ENCODE measurements at places on chromosomes 7 and 10.

DNA sequence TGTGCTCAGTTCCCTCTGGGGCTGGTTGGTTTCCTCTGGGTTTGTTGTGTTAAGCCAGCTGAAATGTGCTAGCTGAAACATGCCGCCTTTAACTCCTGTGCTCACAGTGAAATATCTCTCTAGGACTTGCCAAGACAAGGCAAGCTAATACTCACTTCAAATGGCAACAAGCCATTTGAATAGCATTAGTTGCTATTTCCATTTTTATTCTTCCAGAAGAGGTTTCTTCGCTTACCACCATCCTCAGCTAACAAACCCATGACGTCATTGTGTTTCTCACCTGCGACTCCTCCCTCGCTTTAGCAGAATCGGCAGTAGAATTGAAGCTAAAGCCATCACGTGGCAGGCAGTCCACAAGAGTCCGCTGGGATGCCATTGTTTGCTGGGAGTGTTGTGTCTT, 61.3 kb downstream of the ZNF22 start:
- no peak for DNase-seq

- DNase-seq, result no peak
These were observed 189.5 kb downstream of the ANKRD30A start for GRCh38 chr10:37314862-37315261.

- no peak for DNase-seq
These were observed 20.5 kb upstream of the RASGEF1A start for GRCh38 chr10:43287056-43288007.

DNA sequence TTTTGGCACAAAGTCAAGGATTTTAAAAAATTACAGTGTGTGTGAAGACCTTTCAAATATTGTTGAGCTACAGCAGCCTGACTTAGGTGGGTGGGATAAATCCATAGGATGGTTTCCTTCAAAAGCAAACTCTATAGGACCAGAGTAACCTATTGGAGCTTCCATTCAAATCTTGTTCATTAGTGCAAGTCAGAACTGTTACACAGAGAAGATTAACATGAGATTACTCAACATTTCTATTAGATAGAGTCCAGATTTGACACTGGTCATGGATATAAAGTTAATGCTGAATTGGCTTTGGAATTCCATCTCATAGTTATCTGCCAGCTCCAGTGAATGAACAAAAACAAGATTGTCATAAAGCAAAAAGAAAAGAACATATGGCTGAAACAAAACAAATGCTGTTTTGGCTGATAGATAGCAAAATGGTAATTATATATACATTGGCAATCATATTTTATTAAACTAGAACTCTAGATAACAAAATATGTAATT, 129.6 kb upstream of the SEMA3A start:
- no peak for DNase-seq

- DNase-seq, result no peak
These were observed 35.7 kb downstream of the STAMBPL1 start for GRCh38 chr10:88915781-88916180.

- no peak for DNase-seq
These were observed 131.0 kb upstream of the ZNF804B start for GRCh38 chr7:88628363-88629085.

DNA sequence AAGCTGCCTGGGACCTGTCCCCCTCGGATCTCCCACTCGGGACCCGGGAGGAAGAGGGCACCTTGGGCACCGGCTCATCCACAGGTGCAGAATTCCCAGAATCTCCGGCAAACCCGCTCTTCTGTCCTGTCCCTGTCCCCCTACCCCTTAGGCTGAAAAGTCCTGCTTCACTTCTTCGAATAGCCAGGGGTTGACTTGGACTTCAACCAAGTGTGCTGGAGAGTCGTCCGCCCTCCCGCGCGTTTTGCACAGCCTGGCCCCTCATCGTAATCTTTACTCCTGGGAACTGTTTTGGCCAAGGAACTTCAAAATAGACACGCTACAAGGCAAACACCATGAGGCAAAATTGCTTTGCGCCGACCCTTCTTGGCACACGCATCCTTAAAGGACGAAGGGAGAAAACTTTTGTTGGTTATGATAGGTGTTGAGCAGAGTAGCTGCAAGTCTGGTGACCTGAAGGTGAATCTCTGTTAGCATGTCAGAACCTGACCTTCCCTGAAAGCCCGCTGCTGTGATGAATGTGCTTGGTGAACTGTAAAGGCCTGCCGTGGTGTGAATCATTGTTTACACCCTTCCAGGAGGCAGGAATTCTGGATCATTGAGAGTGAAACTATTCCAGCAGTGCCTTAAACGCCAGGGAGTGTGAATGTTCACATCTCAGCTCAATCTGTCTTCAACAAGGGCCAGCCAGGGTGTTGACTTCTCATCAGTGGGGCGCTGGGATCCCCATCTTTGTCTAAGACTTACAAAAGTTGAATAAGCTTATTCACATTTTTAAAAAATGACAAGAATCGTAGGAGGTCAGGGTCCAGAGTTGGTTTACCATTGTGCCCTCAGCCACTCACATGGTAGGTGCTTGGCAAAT, 589 bp upstream of the RAPGEF5 start:
- peak; percentile 7 for DNase-seq

GRCh38 chr7:19470031-19470430, 238.8 kb downstream of the POLR1F start:
- DNase-seq, result no peak

- no peak for DNase-seq
These were observed 3.7 kb upstream of the GDF10 start for GRCh38 chr10:47296156-47296894.

GRCh38 chr10:93951905-93952304, 41.8 kb upstream of the PLCE1 start:
- no peak for DNase-seq

DNA sequence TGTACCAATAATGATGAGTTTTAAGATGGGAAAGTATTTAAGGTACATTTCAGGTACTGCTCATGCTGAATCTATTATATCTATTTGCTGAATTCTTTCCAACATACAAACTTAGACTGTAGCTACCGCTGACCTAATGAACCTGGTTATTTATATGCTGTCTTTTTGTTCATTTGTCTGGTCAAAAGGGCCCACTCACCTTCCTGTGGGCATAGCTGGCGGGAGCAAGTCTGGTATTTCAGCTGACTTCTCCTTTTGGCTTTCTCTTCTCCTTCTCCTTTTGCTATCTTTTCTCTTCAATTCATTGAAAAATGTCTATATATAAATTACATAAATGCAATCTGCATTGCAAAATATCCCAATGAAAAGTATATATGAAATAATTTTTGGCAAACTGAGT, 9.5 kb downstream of the PLXDC2 start:
- no peak for DNase-seq

GRCh38 chr7:67821116-67821515, 824.5 kb downstream of the TYW1 start:
- DNase-seq, result peak; percentile 50

DNA sequence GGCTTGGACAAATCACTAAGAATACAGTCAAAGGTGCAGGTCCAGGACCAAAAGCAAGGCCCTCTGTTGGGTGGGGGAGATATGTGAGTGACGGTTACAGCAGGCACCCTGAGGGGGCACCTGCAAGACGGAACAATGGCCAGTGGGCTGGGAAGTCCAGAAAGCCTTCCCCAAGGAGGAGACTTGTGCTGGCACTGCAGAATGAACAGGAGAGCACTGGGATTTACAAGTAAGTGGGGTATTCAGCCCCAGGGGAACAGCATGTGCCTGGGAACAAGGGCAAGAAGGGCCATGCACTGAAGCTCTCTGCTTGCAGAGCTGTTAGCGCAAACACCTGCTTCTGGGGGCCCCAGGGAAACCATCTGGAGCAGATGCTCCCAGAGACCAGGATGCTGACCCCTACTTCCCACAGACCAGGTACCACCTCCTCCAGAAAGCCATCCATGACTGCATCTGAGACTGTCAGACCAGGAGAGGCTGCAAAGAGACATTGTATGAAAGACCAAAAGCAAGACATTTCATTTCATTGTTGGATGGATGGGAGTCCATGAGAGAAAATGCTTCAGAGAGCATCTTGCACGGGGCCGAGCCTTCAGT, 24.6 kb upstream of the ZMIZ1 start:
- DNase-seq, result no peak

DNA sequence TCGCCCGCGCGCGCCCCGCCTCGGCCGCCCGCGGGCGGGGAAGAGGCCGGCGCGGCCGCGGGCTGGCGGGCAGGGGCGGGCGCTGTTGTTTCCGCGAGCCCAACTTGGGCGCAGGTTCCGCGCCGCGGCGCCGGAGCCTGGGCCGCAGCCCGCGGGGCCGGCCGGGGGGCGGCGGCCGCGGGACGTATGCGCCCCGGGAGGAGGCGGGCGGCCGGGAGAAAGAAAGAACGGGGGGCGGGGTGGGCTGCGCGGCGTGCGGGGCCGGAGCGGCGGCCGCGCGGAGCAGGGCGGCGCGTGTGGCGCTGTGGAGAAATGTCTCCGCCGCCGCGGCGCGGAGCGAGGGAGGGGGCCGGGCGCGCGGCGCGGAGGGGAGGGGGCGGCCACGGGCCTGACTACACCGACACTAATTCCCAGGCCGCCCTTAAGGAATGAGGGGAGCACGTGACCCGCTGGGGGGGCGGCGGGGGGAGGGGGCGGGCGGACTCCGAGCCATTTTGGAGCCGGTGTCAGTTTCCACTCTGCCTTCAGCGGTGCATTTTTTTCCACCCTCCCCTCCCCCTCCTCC, at the start of gene BMI1:
Gene BMI1, plus strand, starts transcription at position 509 of the 565 bp plus-strand sequence. CDS start 5,351 bp downstream, outside the sequence.
- DNase-seq, result peak; percentile 85

DNA sequence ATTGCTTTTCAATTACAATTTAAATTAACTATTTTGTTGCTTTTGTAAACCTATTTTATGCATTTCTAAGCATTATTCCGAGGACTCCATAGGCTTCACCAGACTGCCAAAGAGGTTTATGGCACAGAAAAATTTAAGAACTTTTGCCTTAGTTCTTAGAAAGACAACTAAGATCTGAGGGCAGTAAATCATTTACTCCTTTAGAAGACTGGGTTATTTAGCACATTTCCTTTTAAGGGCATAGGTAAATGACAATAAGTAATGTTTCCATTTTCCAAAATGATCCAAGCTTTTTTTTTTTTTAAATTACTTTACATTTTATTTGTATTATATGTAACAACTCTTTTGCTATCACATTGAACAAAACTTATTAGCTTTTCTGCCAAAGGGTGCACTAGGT, 15.0 kb upstream of the STEAP4 start:
- no peak for DNase-seq

- DNase-seq, result no peak
These were observed 149.2 kb downstream of the RAPGEF5 start for GRCh38 chr7:22207724-22208225.

GRCh38 chr7:155681663-155682062, 37.2 kb downstream of the RBM33 start:
- DNase-seq, result no peak

- no peak for DNase-seq
These were observed 293.4 kb upstream of the C7orf33 start for GRCh38 chr7:148296994-148297644.

DNA sequence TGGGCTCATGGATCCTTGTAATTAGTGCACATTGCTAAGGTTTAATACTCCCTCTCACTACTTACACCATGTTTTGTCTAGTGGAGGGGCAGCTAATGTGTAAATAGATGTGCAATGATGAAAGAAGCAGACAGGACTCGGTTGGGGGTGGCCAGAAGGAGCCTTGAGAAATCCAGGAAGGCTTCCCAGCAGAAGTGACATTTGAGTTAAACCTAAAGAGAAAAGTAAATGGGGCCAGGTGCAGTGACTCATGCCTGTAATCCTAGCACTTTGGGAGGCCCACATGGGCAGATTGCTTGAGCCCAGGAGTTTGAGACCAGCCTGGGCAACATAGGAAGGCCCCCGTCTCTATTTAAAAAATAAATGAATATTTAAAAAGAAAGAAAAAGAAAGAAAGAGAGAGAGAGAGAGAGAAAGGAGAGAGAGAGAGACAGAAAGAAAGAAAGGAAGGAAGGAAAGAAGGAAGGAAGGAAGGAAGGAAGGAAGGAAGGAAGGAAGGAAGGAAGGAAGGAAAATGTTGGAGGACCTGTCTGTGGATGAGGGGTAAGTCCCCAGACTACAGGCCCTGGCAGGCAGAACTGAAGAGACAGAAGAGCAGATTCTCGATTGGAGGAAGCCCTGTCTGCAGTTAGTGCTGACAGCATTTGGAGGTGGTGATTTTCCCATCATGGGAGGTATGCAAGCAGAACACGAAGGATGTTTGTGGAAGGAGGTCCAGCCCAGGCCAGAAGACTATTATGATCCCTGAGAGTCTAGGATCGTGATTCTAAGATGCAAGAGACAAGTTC, 3.6 kb downstream of the ELN start:
- DNase-seq, result no peak

DNA sequence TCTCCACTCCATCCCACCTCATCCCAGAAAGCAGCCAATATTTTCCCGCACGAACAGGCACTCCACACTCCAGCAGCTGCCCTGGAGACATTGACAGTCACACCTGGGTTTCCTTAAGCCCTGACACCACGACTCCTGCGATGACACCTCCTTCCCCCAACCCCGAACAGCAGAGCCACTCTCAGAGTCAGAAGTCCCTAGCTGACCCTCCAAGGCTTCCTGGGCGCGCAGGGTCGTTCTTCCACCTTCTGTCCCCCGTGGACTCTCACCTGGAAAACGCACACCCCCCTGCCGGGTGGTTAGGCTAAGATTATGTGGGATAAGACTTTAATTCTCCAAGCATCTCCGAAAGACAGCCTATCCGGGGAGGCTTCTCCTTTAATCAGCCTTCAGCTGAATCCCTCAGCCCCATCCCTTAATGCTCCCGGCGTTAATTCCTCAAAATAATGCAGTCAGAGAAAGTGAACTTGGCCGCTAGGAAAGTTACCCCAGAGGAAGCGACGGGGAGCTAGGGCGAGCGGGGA, 1.1 kb downstream of the DENND11 start:
- DNase-seq, result no peak

- no peak for DNase-seq
These were observed 157.5 kb upstream of the PDE1C start for GRCh38 chr7:32227746-32228145.

- peak; percentile 54 for DNase-seq
These were observed at the start of gene DENND11 for GRCh38 chr7:141702047-141702567. TSS of gene DENND11 (minus strand) at chr7:141702166. CDS start at chr7:141702153, 13 bp downstream.

DNA sequence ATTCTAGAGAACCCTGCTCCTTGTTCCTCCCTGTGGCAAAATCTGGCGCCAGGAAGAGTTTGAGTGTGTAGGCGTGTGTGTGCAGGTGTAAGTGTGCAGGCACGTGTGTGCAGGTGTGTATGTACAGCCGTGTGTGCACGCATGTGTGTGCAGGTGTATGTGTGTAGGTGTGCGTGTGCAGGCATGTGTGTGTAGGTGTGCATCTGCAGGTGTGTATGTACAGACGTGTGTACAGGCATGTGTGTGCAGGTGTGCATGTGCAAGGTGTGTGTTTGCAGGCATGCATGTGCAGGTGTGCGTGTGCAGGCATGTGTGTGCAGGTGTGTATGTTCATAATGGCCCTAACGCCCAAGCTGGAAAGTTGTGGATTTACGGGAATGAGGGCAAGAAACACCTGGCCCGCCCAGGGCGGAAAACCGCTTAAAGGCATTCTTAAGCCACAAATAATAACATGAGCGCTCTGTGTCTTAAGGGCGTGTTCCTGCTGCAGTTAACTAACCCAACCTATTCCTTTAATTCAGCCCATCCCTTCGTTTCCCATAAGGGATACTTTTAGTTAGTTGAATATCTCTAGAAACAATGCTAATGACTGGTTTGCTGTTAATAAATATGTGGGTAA, 34.1 kb downstream of the KCTD7 start:
- DNase-seq, result no peak

- DNase-seq, result no peak
These were observed 769.3 kb downstream of the SORCS1 start for GRCh38 chr10:106395041-106395749.

- DNase-seq, result no peak
These were observed 93.0 kb downstream of the ARHGAP22 start for GRCh38 chr10:48511875-48512231.

- no peak for DNase-seq
These were observed 52.5 kb upstream of the BMPER start for GRCh38 chr7:33852838-33853237.
